ENCODE measurements at places on chromosomes 13 and 19.

DNA sequence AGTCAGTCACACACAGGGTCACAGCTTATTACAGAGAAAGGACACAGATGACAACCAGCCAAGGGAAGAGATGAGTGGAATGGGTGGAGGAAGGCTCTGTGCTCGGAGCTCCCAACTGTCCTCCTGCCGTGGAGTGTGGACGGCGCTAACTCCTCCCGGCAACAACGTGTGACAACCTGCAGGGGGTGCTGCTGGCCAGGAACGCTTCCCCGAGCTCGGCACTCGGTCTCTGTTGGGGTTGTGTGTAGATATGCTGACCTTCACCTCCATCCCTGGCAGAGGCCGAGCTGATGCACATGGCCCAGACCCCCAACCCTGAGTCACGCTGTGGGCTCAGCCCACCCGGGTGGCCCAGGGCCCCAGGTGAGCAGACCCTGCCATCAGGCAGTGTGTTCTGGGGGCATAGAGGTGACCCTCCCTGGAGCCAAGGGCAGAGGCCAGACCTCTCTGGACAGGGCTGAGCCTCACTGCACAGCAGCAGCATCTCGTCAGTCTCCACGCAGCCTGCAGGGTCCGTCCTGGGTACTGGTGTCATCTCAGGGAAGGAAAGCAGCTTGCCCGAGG is 14.1 kb downstream of the ZNF444 start:
- DNase-seq, result no peak

- DNase-seq, result no peak
These were observed 2.9 kb downstream of the CACTIN start for GRCh38 chr19:3623716-3624115.

GRCh38 chr19:17491287-17491686 is 20.2 kb upstream of the PGLS start:
- no peak for DNase-seq

GRCh38 chr13:23201870-23202269 is 21.1 kb downstream of the SGCG start:
- no peak for DNase-seq

GRCh38 chr13:64305246-64305645 is 2889.6 kb upstream of the PCDH20 start:
- DNase-seq, result no peak

- no peak for DNase-seq
These were observed 9.3 kb upstream of the CEACAM7 start for GRCh38 chr19:41697198-41697855.
